ENCODE measurements at places on chromosomes 11 and 22. TPM values are rescaled to one million over a fixed set of nuclear protein-coding genes. Genes with fewer than 3 reads are reported as not detected.

TMEM191C gene
- total RNA-seq: 1.2 TPM

- peak overlapping the region; percentile 83 for H3K4me3 ChIP-seq
- H3K36me3 ChIP-seq: peaks cover 7% of the 10 kb centered on the region
- DNase-seq: peak; percentile 66
Observed at GRCh38 chr11:65420979-65421793, 1.4 kb upstream of the NEAT1 start.

GRCh38 chr11:124892750-124893454, 4.8 kb downstream of the ROBO4 start:
- H3K4me3 ChIP-seq: no peak overlapping the region
- no peaks in the 10 kb centered on the region for H3K4me1 ChIP-seq
- DNase-seq: no peak
- H3K27ac ChIP-seq: no peak overlapping the region
- H3K27me3 ChIP-seq: no peaks in the 10 kb centered on the region

DEUP1 gene
- 0.33 TPM for total RNA-seq

DNA sequence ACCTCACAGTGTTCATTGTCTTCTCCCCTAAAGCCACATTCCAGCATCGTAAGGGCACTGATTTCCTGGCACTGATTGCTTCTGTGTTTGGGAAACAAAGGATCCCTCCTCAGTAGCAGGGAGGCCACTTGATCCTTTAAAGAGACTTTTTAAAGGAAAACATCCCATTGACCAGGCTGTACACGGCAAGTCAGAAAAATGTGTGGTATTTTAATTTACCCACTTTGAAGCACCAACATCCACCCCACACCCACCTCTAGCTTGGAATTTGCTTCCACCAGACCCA, 364.9 kb downstream of the SHANK2 start:
- no peaks in the 10 kb centered on the region for H3K27me3 ChIP-seq
- no peaks in the 10 kb centered on the region for H3K4me1 ChIP-seq
- no peak overlapping the region for H3K4me3 ChIP-seq
- no peak overlapping the region for H3K27ac ChIP-seq
- DNase-seq: no peak

DNA sequence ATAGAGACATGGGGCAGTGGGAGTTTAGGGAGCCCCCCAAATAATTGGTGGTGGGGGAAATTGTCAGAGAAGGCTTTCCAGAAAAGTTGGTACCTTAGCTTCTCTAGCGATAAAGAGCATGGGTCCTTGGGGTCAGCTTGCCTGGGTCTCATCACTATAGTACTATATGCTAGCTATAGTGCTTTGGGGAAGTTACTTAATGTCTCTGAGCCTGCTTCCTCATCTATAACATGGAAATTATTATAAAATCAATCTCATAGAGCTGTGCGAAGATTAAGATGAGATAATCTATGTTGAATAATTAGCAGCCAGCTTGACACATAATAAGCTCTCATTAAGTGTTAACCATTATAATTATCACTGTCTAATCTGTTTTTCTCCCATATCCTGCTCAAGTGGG, 41.2 kb downstream of the STIM1 start:
- H3K4me1 ChIP-seq: peaks cover 12% of the 10 kb centered on the region
- no peaks in the 10 kb centered on the region for H3K36me3 ChIP-seq

DNA sequence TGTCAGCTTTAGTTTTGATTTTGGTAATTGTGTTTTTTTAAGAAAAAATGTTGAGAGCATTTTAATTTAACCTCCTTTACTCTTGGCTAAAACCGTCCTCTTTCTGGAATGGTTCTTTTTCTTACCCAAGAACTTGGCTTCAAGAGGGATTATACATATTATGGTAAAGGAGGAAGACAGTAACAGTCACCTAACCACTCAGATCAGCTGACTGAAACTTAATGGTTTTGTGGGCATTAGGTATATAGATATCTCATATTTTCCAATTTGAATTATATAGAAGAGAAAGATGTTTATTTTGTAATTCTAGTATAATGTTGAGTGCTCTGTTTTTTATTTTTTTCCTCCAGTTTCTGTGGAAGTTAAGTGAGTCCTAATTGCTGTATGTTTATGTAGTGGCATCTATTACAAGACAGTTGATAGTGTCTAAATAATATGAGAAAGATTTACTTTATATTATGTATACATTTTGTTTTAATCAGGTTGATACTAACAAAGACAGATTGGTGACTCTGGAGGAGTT, 36.6 kb upstream of the NCR3LG1 start:
- H3K27me3 ChIP-seq: no peaks in the 10 kb centered on the region
- H3K4me1 ChIP-seq: no peaks in the 10 kb centered on the region
- no peak for DNase-seq
- peaks cover 35% of the 10 kb centered on the region for H3K36me3 ChIP-seq
- no peak overlapping the region for H3K27ac ChIP-seq

- H3K4me1 ChIP-seq: peaks cover 27% of the 10 kb centered on the region
- H3K36me3 ChIP-seq: no peaks in the 10 kb centered on the region
- DNase-seq: no peak
- no peak overlapping the region for H3K4me3 ChIP-seq
Observed at GRCh38 chr22:30611197-30611596, 4.2 kb downstream of the TCN2 start.

DNA sequence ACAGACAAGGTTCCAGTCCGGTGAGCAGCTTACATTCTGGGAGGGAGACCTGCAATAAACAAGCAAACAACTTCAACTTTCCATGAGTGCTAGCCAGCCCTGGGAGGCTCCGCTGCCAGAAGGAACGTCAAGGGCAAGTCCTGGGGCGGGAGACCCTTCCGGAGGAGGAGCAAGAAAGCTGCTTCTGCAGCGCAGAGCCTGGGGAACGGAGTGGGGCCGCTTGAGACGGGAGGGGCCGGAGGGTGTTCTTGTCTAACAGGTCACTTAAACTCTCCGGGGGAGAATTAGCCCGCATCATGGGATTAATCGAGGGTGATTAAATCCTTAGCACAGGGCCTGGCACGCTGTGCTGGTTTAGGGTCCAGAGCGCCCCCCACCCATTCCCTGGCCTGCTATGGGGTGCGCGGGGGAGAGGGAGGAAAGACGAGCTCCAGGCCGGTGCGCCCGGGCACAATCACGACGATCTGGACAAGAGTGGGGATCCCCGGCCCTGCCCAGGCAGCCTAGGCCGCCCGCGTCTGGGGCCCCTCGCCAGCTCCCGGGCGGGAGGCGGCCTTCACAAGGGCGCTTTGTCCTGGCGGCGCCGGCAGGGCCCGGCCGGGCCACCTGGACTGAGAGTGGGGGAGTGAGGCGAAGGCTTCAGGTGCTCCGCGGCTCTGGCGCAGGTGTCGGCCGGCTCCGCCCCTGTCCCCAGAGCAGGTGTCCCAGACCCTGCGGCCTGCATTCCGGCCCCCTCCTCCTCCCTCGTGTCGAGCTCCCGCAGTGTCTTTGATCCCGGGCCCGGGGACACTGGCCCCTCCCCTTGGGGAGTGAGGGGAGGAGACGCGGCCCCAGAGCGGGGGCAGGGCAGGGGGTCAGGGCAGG, 663 bp upstream of the LARGE2 start:
- H3K36me3 ChIP-seq: no peaks in the 10 kb centered on the region
- H3K27ac ChIP-seq: no peak overlapping the region
- H3K27me3 ChIP-seq: peaks cover 40% of the 10 kb centered on the region

- no peak for DNase-seq
- no peaks in the 10 kb centered on the region for H3K4me1 ChIP-seq
- peaks cover 40% of the 10 kb centered on the region for H3K36me3 ChIP-seq
- H3K27ac ChIP-seq: no peak overlapping the region
Observed at GRCh38 chr11:68431984-68432645, 28.4 kb upstream of the PPP6R3 start.

SLC22A12 gene
- total RNA-seq: not detected

CCDC89 gene
- total RNA-seq: 0.66 TPM

DNA sequence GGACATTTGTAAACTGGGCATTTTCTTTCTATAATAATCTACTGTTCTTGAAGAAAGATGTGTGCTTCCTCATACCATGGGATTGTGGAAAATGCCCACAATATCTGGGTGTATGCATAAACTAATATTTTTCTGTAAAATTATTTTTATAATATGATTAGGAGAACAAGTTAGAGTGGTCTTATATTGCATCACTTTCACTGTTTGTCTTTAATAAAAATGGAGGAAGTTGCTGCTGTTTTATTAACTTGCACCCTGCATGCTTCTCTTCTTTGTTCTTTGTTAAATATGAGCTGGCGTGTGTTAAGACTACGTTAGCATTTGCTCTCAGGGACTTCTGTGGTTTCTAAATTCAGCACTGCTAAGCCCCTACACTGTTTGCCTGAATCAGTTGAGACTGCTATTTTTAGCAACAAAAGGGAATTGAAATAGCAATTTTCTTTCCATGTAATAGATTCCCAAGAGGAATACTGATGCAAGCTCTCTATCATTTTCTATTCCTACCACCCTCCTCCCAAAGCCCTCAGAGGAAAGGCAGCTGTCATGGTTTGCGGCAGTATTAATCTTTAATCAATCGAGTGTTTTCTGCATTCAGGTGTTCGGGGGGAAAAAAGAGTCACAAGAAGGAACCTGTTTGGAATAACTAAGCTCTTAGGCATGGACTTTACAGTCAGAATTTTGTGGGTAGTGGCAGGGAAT, 56.1 kb downstream of the HSD17B12 start:
- no peaks in the 10 kb centered on the region for H3K4me1 ChIP-seq
- H3K36me3 ChIP-seq: peaks cover 2% of the 10 kb centered on the region
- peak; percentile 11 for DNase-seq

- H3K27me3 ChIP-seq: no peaks in the 10 kb centered on the region
- no peaks in the 10 kb centered on the region for H3K4me1 ChIP-seq
- no peak overlapping the region for H3K27ac ChIP-seq
- H3K4me3 ChIP-seq: no peak overlapping the region
- no peaks in the 10 kb centered on the region for H3K36me3 ChIP-seq
Observed at GRCh38 chr11:11192541-11192940, 160.5 kb downstream of the CSNK2A3 start.

DNA sequence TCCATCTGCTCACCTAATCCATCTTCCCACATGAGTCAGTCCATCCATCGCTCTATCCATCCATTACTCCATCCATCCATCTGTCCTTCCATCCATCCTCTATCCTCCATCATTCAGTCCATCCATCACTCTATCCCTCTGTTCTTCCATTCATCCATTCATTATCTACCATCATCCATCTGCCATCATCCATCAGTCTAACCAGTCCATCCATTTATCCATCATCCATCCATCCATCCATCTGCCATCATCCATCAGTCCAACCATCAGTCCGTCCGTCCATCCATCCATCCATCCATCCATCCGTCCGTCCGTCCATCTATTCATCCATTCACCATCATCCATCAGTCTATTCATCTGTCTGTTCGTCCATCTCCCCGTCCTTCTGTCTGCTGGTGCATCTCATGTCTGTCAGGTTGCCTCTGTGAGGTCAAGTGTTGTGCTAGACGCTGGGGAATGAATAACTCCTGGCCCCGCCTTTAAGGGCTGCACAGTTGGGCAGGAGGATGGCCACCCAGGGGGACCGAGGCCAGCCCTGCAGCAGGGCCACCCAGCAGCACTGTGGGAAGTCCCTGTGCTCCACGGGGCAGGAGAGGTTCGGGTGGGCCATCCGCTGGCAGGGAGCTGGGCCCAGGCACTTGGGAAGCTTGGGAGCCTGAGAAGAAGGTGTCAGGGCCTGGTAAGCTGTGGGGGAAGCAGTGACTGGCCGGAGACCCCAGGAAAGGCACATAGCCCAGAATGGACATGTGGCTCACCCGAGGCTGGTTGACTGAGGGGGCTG, 137.1 kb downstream of the CTTN start:
- H3K36me3 ChIP-seq: no peaks in the 10 kb centered on the region
- H3K4me3 ChIP-seq: no peak overlapping the region
- H3K4me1 ChIP-seq: no peaks in the 10 kb centered on the region
- H3K27me3 ChIP-seq: no peaks in the 10 kb centered on the region
- H3K27ac ChIP-seq: no peak overlapping the region

DNA sequence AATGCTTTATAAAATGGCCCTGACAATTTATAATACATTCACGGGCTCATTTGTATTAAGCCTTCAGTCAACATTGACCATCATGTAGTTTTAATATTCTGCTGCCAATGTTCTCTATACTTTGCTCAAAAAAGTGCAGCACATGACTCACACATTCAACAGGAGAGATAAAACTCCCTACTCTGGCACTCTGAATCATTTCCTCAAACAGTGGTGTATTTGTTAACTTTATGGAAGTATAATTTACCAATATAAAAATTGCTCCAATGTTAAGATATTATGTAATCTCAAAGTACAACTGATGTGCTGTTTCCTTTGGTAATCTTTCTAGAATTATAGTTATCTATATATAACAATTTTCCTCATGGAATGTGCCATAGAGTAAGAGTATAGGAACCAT, 39.9 kb downstream of the MAML2 start:
- no peak overlapping the region for H3K4me3 ChIP-seq
- H3K27me3 ChIP-seq: no peaks in the 10 kb centered on the region
- H3K4me1 ChIP-seq: peaks cover 9% of the 10 kb centered on the region
- H3K27ac ChIP-seq: no peak overlapping the region
- peaks cover 5% of the 10 kb centered on the region for H3K36me3 ChIP-seq

GRCh38 chr11:19506816-19507486, 205.7 kb upstream of the NAV2 start:
- H3K36me3 ChIP-seq: no peaks in the 10 kb centered on the region
- DNase-seq: no peak

DNA sequence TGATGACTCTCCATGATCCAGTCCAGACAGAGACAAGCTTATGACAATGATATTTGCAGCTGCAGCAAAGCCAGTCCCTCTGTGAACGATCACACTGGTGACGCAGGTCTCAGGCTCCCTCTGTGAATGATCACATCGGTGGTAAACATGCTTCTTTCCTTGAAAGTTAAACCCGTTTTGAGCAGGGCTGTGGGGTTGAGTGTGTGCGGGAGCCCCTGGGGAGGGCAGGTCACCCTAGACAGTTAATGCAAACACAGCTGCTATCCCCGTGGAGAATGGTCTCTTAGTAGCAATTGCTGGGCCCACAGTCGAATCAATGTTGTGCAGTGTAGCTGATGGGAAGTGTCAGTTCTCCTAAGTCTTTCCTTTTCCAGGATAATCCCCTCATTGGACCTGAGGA, 71.0 kb upstream of the KIRREL3 start:
- no peak overlapping the region for H3K4me3 ChIP-seq
- no peak overlapping the region for H3K27ac ChIP-seq
- H3K27me3 ChIP-seq: no peaks in the 10 kb centered on the region
- H3K36me3 ChIP-seq: no peaks in the 10 kb centered on the region

All from thymus (tissue), 14 donors.